Stimulated activated CD8-positive, alpha-beta memory T cell treated with anti-CD3 and anti-CD28 coated beads, Interleukin-15, amount 100 ng/mL, for 24 hours (primary cell): ENCODE measurements at places on chromosomes 2 and 18.

- no peak for DNase-seq
Measured at GRCh38 chr2:30298302-30298701, 67.0 kb downstream of the LBH start.

- no peak for DNase-seq
Measured at GRCh38 chr18:1906421-1906820, 664.9 kb downstream of the METTL4 start.

GRCh38 chr2:214533541-214533940, 122.7 kb downstream of the VWC2L start:
- no peak for DNase-seq

- no peak for DNase-seq
Measured at GRCh38 chr2:171297956-171298355, 135.8 kb downstream of the METTL8 start.

GRCh38 chr2:121356058-121356640, 71.1 kb upstream of the TFCP2L1 start:
- no peak for DNase-seq

DNA sequence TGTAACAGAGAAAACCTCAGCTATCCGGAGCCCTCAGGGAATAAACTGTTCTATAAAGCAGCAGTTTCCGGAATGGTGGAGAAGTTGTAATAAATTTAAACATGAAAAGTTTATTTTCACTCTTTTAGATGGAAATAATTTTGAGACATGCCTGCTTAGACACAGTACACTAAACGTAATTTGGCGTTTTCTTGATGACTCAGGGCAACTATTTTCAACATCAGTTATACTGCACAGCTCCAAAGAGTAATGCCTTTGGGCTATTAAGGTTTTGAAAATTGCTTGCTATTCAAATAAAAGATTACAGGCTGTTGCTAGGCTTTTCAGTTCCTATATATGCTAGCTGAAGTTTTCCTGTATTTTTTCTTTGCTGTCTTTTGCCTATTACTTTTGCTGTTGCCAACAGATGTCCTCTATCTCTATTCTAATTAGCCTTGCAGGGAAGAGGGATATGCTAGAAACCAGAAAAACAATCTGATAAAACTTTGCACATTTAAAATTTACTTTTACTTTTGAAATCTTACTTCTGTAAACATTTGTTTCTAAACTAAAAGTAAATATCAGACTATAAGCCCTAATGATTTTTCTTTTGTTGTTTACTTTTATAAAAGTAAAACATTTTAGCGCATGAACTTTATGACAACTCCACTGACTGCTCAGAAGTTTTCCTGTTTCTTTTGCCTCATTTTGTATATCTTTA, 113.4 kb upstream of the WDSUB1 start:
- no peak for DNase-seq

DNA sequence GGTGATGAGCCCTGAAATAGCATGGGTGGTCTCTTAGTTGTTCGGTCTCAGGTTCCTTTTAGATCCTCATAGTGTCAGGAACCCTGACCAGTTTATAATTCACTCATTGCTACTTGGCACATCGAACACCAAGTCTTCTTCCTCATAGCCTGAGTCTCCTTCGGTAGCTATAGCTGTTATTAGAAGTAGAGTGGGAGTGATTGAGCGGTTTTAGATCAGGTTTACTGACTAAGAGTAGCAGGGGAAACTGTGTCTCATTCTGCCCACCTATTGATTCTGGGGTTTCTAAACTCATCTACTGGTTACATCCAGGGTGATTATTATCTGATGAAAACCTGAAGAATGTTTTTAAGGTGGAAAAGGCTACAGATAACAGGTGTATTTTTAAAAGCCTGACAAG, 114.6 kb downstream of the SETBP1 start:
- no peak for DNase-seq

DNA sequence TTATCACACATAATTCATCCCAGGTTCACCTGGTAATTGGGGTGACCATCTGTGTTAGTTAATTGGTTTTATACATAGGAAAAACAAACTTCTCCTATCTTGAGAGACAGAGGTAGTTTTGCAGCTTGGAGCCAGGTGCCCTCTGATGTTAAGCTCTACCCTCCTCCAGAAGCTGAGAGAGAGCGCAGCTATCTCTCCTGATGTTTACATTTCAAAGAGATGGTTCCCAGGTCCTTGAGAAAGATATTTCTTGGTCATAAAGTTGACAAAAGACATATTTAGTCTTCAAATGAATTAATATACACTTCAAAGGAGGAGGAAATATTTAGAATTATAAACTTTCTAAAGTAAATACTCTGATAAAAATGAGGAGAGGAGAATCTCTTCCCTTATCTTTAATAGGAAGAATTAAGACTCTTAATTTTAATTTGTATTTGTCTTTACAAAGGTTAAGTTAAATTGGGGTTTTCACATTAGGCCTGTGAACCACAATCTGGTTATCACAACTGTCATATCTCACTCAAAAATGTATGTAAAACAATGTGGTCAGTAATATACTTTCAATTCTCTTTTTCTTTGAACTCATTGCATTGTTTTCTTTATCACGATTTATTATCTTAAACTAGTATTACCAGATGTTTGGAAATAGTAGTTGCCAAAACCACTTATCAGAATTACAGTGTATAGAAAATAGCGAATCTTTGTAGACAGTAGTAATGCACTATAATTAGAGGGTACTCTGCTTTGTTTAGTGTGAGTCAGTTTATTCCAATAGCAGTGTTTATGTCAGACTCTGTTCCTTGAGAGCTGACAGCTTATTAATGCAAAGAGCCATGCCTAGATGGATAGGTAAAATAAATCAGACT, 26.8 kb downstream of the SERPINB4 start:
- DNase-seq: no peak

- no peak for DNase-seq
Measured at GRCh38 chr2:240111253-240111652, 24.9 kb downstream of the COPS9 start.

DNA sequence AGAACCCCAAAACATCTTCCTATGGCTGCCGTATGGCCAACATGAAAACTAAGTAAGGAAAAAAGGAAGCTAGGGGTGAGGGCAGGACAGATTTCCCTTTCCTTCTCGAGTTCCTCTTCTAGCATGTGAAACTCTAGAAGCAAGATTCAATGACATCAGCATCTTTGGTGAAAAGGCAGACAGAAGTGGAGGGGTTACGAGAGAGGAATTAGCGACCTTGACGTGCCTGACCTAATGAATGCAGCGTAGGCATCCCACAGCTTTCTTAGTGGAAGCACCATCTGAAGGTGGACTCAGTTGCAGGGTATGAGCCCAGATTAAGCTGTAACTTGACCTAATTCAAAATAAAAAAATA, 47.9 kb upstream of the PELI1 start:
- DNase-seq: no peak

- DNase-seq: no peak
Measured at GRCh38 chr2:70328921-70329561, 27.2 kb upstream of the FAM136A start.

DNA sequence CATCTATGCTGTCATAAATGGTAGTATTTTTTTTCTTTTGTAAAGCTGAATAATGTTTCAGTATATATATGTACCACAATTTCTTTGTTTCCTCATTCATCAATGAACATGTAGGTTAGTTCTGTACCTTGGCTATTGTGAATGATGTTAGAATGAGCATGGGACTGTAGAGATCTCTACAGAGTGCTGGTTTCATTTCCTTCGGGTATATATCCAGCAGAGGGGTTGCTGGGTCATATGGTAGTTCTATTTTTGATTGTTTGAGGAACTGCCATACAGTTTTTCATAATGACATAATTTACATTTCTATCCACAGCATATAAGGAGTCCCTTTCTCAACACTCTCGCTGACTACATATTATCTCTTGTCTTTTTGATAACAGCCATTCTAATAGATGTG, 243.5 kb downstream of the CDH7 start:
- DNase-seq: no peak

DNA sequence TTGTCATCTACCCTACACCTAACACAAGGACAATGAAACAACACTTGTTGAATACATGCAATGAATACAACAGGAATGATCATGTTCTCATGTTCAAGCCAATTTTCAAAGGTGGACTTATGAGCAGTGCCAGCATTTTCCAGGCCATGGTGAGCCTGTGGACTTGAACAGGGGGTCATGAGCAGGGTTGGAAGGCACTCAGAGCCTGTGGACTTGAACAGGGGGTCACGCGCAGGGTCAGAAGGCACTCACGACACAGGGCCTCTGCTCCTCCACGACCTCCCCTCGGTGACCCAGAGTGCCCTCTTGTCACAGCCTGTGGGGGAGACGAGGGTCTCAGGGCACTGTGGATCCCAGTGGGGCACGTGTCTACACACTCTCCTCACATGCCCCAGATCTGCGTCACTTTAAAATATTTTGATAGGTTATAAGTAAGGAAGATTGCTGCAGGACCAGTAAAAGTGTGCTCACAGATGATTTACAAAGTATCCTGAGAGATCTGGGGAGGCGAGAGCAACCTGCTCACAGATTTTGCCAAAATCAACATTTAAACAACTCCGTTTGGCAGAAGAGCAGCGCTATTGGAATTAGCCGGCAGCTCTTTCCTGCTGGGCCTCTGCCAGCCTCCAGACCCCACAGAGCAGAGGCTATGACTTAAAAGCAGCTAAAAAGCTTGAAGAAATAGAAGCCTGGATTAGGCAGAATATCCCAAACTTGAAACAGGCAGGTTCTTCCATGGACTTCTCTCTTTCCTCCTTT, 121.9 kb downstream of the TMEM18 start:
- no peak for DNase-seq

DNA sequence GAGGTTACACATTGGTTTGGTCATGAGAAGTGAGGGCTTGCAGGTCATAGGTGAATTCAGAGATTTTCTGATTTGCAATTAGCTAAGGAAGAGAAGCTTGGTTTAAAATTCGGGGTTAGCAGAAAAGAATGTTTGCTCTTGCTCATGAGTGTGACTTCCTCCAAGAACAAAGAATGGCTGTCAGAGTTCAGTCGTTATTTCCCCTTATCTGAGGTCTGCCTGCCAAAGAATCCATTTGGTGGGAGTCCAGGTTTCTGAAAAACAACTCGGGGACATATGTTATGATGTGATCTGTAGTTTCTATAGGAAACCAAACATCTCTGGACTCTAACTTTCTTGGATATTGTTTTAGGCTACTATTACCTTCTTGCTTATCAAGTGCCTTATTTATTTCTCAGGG, 3.2 kb upstream of the UGT1A6 start:
- DNase-seq: no peak

DNA sequence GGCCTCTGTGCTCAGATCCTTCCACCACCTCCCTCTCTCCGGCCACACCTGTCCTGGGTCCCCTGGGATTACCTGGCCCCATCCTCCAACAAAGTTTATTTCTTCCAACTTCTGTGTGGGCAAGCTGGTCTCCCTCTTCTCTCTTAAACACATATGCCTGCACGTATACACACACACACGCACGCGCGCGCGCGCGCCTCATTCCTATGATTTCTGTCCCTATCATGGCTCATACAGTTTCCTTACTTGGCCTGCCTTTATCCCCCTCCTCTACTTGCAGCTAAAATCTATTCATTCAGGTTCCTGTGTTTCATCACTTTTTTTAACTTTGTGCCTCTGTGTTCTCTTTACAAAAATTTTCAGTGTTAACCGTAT, 96.4 kb downstream of the LOXHD1 start:
- DNase-seq: no peak

GRCh38 chr2:139403948-139404347, 623.8 kb upstream of the NXPH2 start:
- no peak for DNase-seq

DNA sequence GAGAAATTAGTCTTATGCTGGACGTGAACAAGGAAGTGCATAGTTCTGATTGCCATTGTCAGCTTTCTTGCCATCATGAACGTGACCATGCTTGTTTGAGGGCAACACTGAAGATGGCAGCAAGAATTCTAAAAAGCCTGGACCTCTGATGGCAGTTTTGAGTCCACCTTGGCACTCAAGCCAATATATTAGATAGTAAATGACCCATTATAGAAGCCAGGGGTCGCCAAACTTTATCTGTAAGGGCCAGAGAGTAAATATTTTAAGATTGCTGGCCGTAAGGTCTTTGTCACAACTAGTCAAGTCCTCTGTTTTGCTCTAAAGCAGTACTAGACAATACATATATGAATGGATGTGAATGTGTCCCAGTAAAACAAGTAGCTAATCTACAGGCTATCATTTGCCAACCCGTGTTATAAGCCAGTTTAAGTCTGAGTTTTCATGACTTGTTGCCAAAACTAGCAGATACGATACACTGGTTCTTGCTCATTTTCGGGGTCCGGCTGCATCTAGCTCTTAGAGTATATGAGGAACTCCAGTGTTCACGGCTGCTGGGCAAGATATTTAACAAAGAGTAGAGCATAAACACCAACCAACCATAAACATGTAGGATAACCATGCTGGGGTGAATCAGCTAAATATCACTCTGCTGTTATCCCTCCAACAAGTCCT, 73.1 kb upstream of the PELI1 start:
- no peak for DNase-seq

GRCh38 chr2:25009954-25010353, 31.9 kb upstream of the EFR3B start:
- DNase-seq: no peak

DNA sequence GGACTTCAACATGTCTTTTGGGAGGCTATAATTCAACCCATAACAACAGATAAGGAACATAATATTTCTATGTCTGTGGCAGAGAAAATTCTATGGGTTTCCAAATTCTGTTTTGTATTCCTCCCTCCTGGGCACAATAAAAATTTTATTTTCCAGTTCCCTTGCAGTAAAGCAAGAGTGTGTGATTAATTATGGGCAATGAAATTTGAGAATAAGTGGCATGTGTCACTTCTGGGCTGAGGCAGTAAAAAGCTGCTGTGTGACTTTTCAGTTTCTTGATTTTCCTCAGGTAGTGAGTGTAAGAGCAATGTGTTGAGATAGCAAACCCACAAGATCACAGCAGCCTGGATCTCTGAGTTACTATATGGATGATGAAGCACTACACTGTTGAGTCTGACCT, 216.4 kb downstream of the MEIS1 start:
- DNase-seq: no peak

GRCh38 chr2:86335865-86336674, 1.4 kb downstream of the REEP1 start:
- DNase-seq: no peak

DNA sequence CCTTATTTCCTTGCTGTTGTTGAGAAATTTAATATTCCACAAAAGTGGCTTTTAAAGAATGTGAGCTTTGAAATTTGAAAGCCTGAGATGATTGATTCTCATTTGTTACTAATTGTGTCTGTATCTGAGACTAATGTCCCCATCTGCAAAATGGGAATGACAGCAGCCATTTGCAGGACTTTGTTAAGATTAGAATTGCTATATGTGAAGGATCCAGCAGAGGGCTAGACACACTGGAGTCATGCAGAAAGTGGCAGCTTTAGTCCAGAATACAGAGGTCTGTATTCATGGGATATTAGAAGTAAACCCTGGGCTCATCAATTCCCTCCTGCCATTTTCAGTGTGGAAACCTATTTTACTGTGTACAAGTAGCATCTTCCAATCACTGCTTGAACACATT, 296.5 kb upstream of the GYPC start:
- no peak for DNase-seq

DNA sequence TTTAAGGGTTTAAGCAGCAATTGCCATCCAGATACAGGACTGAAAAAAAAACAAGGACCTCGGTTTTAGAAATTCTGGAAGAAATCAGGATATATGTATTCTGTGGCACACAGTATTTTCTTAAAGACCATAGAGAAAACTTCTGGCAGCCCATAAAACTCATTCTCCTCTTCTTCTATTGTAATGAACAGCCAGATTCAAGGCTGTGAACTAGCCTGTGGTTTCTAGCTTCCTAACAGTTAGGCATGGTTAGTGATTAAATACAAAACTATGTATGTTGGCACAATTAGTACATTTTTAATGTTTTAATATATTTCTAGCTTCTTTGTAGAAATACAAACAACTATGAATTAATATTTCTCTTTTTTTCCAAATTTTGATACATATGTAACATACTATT, 555.7 kb downstream of the DSC3 start:
- no peak for DNase-seq
